Eye (tissue), 1 donor: ENCODE measurements at places on chromosomes 1 and 21.

- no peak for DNase-seq
Measured at GRCh38 chr1:6040861-6041415, 4.8 kb upstream of the KCNAB2 start.

GRCh38 chr1:3073186-3073488 is 4.1 kb downstream of the PRDM16 start:
- peak; percentile 58 for DNase-seq

DNA sequence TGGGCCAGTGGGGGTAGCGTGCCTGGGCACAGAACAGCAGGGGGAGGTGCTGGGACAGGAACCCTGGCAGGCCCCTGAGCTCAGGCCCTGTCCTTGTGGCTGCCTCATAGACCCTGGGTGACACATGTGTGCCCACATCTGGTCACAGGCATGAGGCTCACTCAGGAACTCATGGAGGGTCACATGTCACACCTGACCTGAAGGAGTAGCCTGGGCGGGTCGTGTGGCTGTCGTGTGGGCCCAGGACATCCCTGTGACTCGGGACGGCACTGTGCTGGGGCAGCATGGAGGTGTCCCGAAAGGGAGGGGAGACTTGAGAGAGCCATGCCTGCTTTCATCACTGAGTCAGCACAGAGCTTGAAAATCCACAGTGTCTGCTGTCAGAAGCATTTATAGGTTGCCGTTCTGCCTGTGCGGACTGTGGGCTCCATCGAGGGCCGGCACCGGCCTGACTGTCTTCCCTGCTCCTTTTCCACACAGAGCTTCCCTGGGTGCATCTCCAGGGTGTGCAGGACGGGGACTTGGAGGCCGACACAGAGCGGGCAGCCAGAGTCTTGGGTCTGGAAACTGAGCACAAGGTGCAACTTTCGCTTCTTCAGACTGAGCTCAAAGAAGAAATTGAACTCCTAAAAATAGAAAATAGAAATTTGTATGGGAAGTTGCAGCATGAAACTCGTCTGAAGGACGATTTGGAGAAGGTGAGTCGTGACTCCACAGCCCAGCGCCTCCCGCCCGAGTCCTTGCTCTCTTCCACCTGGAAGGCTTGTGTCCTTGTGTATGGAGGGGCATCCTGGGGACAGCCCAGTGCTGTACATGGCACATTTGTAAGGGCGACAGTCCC is 32.8 kb downstream of the PCNT start:
- DNase-seq = no peak

DNA sequence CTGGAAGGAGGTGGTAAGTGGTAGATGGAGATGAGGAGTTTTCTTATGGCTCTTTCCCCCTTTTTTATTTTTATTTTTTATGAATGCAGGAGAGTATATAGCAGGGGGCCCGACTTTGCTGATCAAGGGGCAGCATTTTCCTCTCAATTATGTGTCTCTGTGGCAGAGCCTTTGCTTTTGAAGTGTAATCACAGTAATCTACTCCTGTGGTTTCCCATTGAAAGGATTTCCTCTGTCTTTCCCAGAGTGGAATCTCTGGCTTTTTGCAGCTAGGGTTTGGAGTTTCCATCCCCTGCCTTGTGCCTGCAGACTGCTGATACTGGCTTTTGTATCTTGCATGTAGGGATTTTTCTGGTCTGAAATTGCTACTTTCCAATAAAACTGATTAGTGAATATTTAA is 29.1 kb downstream of the ARID1A start:
- DNase-seq = no peak

DNA sequence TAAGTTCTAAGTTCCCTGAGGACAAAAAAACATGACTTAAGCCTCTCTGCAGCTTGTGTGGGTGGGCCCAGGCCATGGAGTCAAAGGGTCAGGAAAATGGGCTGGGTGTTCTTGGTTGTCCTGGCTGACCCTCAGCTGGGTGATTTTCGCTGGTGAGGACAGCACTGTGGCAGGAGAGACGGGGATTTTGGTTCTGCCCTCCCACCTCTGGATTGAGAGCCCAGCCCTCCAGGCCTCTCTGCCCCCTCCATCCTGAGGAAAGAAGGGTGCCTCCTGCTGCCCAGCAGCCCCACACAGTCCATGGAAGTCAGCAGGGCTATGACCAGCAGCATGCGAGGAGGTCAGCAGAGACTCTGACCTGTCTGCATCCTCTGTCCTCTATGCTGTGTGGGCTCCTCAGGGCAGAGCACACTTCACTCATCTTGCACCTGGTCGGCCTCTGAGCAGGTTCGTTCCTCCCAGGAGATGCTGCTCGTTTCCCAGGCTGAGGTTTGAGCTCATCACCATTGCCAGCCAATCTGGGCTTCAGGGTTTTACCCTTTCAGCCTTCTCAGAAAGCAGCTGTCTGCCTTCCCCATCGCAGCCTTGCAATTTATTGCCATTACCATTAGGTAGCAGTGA is 26.5 kb downstream of the PHGDH start:
- no peak for DNase-seq

- DNase-seq = no peak
Measured at GRCh38 chr1:37031871-37032270, 2.4 kb downstream of the GRIK3 start.

GRCh38 chr1:205505791-205506190 is 1.3 kb downstream of the CDK18 start:
- DNase-seq = no peak

GRCh38 chr1:71621785-71622184 is 541.0 kb upstream of the ZRANB2 start:
- no peak for DNase-seq

GRCh38 chr1:81170721-81171120 is 630.0 kb upstream of the ADGRL2 start:
- DNase-seq = no peak

DNA sequence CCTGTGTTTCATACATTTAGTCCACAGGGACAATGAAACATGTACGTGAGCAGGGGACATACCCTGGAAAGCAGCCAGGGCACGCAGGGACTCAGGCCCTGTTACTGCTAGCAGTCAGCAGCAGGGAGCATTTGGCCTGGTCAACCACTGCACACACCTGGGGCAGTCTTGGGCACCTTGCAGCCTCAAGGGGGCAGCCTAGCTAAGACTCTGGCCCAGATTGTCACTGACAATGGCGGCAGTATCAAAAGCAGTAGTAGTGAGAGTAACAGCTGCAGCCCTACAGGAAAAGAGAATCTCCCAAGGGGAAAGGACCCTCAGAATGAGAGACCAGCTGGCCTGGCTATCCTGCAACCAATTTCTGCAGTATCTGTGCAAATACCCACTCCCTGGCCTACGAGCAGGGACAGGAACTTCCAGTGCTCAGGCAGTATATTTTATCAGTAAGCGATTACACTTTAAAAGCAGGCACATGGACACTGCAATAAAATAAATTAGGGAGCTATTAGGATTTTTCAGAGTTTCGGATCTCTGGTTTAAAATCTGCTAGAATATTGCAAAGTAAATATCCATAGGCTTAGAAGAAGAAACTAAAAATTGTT is 475.6 kb downstream of the LTN1 start:
- peak; percentile 63 for DNase-seq

GRCh38 chr1:27603681-27604578 is at the start of gene AHDC1:
TSS of gene AHDC1 (minus strand) at chr1:27604144. CDS start at chr1:27552115, 52,029 bp downstream.
- peak; percentile 96 for DNase-seq

DNA sequence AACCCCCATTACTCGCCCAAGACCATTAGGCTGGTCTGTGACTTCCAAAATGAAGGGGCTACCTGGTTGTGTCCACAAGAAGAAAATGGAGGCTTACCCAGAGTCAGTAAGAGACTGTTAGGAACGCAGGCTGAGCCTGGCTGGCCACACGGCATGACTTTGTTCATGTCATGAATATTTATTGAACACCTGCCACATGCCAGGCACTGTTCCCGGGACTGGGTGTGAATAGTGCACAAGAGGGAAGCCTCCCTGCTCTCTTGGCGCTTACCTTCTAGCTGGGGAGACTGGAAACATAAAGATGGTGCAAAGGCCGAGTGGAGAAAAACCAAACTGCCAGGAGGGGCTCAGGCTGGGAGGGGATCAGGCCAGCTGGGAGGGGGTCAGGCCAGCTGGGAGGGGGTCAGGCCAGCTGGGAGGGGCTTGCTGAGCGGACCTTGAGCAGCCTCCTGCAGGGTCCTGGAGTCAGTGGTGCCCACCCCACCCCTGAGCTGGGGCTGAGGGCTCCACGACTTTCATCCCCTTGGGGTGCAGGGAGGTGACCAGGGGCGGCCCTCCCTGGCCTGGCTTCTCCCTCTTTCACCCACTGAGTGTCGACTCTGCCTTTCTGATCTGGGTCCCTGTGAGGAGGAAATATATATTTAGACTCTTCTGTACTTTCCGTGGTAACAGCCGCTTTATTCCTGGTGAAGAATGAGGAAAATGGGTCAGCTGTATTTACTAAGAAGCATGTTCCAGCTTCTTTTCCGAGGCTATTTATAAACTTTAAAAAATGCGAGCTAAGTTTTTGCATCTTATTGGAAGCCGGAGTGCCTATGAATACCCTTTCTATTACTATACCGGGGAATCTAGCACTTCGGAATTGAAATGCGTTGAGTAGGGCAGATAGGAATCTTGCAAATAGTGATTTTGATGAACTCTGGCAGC is 139.0 kb downstream of the CAMTA1 start:
- DNase-seq = no peak

- DNase-seq = no peak
Measured at GRCh38 chr1:193593147-193593885, 406.9 kb upstream of the B3GALT2 start.

DNA sequence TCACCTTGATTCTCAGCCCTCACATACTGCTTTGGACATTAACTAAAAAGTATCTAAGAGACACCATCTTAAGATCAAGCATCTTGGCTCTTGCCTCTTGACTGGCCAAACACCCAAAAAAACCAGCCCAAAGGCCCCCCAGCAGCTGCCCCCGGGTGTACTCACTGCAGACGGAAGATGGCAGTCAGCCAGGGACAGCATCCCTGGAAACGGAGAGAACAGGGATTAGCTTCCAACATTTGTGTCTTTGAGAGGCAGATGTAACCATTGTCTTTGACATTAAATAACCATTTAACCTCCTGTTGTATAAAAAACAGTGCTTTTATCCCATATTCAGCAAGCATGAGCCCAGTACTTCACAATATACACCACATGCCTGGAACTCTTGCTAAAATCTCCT is 11.3 kb downstream of the TMEM63A start:
- DNase-seq = no peak

DNA sequence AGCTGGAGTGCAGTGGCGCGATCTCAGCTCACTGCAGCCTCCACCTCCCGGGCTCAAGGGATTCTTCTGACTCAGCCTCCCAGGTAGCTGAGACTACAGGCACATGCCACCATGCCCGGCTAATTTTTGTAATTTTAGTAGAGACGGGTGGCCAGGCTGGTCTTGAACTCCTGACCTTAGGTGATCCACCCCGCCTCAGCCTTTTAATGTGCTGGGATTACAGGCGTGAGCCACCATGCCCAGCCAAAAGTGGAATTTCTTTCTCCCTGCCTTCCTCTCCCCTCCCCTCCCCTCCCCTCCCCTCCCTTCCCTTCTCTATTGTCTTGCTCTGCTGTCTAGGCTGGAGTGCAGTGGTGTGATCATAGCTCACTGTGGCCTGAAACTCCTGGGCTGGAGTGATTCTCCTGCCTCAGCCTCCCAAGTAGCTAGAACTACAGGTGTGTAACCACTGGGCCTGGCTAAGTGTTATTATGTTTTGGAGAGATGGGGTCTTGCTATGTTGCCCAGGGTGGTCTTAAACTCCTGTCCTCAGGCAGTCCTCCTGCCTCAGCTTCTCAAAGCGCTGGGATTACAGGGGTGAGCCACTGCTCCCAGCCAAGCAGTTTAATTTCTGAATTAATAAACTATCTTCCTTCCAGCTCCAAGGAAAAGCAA is 10.0 kb upstream of the MACF1 start:
- DNase-seq = no peak

DNA sequence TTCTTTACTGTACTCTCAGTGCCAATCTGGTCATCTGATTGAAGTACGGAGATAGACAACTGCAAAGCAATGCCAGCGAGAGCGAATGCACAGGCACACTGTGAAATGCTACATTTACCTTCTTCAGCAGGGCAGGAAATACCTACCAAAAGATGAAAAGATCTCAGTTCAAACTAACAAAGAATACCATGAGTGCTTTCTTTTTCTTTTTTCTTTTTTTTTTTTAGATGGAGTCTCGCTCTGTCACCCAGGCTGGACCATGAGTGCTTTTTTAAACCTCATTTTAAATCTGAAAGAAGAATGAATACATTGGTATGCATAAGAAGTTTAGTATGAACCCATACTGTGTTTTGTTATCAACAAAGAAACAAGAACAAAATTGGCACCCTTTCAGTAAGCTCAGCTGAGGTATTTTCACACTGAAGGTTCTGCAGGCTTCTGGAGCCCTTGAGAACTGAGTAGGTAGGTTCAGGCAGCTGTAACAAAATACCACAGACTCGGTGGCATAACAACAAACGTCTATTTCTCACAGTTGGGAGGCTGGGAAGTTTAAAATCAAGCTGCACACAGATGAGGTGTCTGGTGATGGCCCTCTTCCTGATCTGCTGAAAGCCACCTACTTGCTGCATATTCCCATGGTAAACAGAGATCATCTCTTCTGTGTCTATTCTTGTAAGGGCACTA is 1.7 kb upstream of the CHI3L2 start:
- no peak for DNase-seq
